Nucleus accumbens (tissue), 56 donors: ENCODE measurements at places on chromosomes 4 and X.
A peak's percentile ranks its signal among the peaks of the same experiment; 100 is the strongest.

DNA sequence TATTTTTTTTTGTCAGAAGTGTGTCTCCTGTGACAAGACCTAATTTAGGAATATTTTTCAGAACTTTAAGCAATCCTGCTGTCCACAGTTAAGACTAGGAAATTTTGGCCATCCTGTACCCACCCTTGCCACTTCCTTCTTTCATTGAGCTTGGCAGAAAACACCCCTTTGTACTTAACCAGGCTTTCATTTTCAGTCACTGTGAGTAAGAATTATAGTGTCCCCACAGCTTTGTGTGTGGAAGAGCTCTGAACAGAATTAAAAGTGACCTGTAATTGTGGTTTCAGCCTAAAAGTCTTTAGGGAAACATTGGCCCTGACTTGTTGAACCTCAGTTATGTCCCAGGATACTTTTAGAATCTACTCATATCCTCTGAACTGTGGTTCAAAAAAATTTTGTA, 153.7 kb upstream of the BMP3 start:
- no peak for DNase-seq

DNA sequence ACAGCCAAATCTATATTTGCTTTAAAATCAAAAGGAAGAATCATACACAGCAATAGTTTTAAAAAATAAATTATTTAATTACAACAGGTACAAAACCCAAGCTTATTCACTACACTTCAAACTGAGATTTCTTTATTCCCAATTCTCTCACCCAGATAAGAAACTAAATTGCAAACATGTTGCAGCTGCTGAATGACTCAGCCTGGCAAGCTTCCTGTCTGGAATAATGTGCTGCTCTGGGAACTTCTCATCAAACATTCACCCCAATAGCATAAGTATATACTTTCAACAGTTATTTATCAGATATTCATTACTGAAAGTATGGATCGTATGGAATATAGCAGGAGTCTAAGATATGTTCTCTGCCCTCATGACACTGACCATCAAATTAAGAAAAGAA, 43.0 kb upstream of the GABRA2 start:
- no peak for DNase-seq

GRCh38 chr4:40285692-40286091, 49.4 kb upstream of the CHRNA9 start:
- no peak for DNase-seq

DNA sequence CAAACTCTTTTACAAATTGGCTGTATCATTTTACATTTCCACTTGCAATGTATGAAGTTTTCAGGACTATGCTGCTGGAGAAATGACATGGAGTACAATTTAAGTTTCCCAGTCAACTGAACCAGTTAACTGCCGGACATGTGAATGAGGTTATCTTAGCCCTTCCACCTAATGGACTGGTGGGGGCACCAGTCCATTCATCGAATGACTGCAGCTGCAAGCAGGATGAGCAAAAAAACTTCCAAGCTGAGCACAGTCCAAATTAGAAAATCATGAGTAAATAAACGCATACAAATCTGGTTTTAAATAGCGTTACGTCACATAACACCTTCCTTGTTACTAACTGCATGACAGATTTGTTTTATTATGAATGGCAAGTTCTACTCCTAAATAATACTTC, 1131.5 kb downstream of the PCDH18 start:
- DNase-seq = no peak

DNA sequence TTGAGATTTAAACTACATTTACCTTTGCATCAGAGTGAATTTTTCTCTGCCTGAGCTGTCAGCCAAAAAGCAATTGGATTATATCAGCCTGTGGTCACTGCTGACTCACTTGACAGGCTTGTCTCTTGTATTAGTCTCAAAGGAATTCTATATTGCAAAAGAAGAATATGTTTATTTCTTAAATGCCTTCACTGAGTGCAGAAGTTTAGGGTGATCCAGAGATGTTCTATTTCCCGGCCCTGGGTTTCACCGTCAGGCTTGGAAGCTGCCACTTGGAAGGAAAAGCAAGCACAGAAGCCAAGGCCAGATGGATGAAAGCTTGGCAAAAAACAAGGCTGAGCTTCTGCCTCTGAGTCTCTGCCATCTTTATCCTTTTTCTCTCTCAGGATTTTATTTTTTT, 80.9 kb downstream of the FAM114A1 start:
- DNase-seq = peak; percentile 9

DNA sequence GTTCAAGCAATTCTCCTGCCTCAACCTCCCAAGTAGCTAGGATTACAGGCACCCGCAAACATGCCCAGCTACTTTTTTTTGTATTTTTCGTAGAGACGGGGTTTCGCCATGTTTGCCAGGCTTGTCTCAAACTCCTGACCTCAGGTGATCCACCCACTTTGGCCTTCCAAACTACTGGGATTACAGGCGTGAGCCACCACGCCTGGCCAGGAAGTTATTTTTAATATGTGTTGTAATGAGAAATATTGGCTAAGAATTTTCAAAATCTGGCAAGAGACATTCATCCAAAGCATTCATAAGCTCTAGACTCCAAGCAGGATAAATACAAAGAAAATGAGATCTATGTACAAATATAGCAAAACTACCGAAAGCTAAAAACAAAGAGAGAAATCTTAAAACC, 18.0 kb upstream of the METAP1 start:
- DNase-seq = no peak

DNA sequence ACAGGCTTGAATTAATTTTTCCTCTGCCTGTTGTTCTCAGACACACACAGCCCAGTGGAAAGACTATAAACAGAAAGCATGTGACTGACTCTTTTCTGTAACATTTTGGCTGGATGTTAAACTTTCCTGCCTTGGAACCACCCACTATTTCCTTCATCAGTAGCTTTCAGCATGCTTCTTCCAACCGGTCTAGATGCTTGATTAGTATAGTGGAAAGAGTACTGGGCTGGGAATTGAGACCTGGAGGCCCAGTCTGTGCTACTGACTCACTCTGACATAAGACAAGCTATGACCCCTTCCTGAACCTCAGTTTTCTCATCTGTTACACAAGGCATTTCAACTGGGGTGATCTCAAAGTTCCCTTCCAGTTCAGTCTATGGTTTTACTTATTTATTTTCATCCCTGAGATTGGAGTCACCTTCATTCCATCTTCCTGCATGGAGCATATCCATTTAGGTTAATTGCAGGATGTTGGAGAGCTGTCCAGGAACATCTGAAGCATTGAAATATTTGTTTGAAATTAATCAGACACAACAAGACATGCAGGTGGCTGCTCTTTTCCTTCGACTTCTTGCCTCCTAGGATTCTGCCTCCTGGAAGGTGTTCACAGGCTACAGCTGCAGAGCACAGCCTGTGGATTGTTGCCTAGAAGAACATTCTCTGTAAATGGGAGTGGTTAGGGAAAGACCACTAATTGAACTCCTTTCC, 173.4 kb downstream of the RTL9 start:
- no peak for DNase-seq

DNA sequence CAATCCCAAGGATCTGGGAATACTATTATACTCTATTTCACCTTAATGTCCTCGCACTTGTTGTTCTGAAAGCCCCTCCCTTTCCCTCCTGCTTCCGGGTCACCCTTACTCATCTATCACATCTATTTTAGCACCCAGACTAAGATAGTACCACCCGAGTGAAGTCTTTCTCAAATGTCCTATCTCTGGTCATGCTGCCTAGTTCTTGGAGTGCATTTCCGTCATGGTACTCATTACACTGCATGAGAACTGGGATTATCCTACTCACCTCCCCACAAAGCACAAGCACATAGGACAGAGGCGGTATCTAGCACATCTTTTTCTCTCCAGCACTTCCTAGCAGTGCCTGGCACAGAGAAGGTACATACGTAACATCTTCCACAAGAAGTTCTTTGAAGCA, 944.4 kb upstream of the FTHL17 start:
- no peak for DNase-seq

GRCh38 chr4:7291372-7292114, 99.2 kb downstream of the SORCS2 start:
- peak; percentile 29 for DNase-seq

DNA sequence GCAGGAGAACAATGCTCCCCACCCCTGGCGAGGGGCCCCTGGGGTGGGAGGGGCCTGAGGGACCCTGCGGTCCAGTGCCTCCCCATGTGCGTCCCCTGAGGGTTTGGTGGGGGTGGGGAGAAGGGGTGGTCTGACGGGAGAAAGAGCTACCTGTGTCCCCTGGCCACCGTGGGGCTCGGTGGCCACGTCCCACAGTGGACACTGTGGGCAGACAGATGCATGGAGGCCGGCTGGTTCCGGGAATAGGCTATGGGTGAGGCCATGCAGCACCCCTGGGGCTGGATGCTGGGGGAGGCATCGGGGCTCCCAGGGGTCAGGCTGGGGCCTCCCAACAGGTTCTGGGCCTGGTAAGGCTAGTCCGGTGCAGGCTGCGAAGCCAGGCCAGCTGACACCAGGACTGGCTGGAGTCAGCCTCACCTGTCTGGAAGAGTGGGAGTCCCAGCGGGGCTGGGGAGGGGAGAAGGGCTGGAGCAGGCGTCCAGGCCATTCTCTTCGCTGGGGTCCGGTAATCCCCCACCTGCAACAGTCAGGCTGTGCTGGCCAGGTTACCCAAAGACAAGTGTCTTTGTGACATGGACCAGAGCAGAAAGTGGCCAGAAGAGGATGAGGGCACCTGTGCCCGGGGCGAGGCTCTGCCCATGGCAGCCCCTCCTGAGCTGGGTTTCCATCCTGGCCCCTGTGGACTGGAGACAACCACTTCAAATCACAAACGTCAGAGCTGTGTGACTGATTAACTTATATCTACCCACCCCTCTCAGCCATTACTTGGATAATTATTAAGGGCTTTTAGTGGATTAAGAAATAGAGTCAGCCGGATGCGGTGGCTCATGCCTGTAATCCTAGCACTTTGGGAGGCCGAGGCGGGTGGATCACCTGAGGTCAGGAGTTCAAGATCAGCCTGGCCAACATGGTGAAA, 1.4 kb upstream of the FAM53A start:
- DNase-seq = no peak

- DNase-seq = no peak
Measured at GRCh38 chrX:124573468-124573867, 227.1 kb downstream of the SH2D1A start.

GRCh38 chrX:22699581-22700091, 300.1 kb upstream of the DDX53 start:
- DNase-seq = no peak

- peak; percentile 16 for DNase-seq
Measured at GRCh38 chr4:186725469-186726425, 2.1 kb upstream of the FAT1 start.

GRCh38 chr4:40317916-40318658, 17.0 kb upstream of the CHRNA9 start:
- no peak for DNase-seq

- DNase-seq = no peak
Measured at GRCh38 chr4:151242305-151242704, 34.7 kb upstream of the PRSS48 start.

DNA sequence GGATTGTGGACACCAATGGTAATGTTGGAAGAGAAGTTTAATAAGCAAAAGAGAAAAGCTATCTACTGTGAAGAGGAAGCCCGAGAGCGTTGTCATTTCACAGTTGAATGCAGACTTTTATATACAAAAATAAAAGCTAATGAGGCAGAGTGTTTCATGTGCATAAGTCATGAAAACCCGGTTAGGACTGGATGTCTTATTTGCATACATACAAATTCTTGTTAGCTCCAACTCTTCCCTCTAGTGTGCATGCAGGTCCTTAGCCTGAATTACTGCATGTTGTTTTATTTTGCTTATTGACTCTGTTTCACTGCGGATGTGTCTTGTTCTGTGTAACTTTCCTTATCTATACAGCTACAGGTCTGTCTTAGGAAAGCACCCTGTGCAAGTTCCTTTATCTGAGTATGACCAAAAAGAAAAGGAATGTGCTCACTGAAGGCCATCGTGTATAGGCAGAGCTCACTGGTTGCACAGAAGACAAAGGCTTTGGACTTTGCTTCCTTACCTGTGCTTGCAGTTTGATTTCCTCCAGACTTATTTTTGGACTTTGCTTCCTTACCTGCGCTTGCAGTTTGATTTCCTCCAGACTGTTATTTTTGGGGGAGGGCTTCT, 25.1 kb upstream of the UGT2B11 start:
- no peak for DNase-seq

- no peak for DNase-seq
Measured at GRCh38 chr4:26621366-26621765, 37.5 kb downstream of the TBC1D19 start.

DNA sequence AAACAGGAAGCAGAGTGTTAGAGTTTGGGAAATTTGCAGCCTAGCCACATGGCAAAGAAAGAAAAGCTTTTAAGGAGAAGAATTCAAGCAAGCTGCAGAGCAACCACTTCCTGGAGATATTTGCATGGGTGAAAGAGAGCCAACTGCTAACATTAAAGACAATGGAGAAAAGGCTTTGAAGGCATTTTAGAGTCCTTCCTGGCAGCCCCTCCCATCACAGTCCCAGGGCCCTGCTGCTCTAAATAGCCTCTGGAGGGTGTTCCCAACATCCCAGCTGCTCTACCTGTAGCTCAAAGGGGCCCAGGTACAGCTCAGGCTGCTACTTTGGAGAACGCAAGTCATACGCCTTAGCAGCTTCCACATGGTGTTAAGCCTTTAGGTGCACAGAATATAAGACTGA, 235.9 kb upstream of the FMR1 start:
- DNase-seq = no peak

DNA sequence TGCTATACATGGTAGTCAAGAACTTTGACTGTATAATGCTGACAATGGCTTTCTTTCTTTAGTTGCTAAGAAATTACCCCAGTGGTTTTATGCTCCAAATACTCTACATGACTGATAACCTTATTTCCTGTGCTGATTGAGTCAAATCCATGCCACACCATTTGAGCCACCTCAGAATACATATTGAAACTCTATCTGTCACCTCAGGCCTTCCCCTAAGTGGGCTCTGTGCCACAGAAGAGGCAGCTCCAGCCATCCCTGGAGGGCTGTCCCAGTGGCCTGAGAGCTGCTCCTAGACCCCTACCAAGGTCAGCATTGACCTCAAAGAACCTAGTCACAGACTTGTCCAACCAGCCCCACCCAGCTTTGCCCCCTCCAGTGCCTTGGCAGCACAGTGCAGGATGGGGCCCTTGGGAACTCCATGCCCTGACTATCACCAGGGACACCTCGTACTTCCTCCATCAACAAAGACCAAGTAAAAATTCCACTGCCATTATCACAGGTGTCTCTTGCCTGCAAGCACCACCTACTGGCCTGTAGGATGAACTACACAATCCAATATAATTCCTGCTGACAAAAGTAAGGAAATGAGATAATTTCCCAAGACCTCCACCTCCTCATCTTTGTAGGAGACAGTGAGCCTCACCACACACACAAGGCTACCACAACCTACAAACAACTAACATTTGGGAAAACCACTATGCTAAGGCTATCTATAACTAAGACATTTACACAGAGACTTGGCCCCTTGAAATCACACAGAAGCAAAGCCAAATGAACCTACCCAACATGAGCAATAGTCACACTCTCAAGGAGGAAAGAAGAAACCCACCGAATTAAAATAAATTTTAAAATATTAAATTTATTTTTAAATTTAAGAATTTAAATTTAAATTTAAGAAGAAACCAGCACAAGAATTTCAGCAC, 239.9 kb downstream of the NKX6-1 start:
- DNase-seq = no peak

GRCh38 chr4:75494563-75494962, 19.6 kb downstream of the RCHY1 start:
- no peak for DNase-seq
